ENCODE measurements at places on chromosomes 11 and 22.

DNA sequence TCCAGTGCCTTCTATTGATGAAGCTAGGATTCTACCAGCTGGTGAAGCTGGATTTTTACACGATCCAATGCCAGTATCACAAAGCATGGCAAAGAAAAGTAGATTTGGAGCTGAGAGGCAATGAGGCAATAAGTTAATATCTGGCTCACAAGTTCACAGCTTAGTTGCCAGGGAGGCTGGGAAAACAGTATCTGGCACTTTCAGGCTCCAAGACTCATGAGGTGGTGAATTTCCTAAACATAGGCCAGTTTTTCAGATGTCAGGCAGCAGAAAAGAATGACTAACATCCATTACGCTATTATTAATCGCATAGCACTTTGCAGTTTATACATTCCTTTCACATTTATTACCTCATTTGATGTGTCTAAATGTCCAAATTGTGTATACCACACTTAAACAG, 122.7 kb downstream of the GRIA4 start:
- DNase-seq: no peak

- DNase-seq: no peak
These were observed 5.3 kb upstream of the BRSK2 start for GRCh38 chr11:1384199-1384970.

GRCh38 chr11:2744166-2744565, 44.4 kb upstream of the KCNQ1OT1 start:
- no peak for DNase-seq

- no peak for DNase-seq
These were observed 214.0 kb downstream of the TRPC6 start for GRCh38 chr11:101369835-101370234.

GRCh38 chr11:94305146-94305545, 766 bp downstream of the IZUMO1R start:
- no peak for DNase-seq

All from NCI-H774 (cell line).